Activated CD4-positive, CD25-positive, alpha-beta regulatory T cell treated with anti-CD3 and anti-CD28 coated beads, Interleukin-2, amount 50 U/mL, for 24 hours (primary cell): ENCODE measurements at places on chromosomes 16 and 17.

DNA sequence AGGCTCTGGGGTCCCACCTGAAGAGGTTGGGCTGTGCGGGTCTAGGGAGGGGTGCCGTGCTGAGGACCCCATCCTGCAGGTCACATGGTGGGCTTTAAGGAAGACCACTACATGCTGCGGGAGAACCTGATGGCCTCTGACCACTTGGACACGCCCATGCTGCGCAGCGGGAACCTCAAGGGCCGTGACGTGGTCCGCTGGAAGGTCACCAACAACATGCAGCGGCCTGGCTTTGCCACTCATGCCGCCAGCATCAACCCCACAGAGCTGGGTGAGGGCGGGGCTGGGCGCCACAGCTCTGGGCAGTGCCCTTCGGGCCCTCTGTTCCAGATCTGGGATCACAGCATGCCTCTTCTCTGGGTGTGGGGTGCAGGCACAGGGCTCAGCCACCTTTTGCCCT, 18.5 kb downstream of the ITGB4 start:
- no peak for ATAC-seq

DNA sequence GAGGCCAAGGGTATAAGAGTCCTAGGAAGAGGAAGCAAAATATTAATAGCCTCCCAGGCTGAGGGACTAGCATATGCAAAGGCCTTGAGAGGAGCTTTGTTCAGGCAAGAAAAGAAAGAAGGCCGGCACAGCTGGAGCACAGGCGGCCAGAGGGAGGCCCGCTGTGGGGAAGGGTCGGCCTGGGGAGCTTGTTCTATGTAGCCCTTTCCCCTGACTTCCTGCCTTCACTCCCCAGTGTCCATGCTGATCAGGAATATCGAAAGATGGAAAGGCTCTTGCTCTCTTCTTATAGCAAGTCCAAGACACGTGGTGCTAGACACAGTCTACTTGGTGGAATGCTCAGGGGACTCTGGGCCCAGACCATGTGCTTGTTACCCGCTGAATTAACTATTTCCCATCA, 27.4 kb upstream of the HAS3 start:
- no peak for ATAC-seq

DNA sequence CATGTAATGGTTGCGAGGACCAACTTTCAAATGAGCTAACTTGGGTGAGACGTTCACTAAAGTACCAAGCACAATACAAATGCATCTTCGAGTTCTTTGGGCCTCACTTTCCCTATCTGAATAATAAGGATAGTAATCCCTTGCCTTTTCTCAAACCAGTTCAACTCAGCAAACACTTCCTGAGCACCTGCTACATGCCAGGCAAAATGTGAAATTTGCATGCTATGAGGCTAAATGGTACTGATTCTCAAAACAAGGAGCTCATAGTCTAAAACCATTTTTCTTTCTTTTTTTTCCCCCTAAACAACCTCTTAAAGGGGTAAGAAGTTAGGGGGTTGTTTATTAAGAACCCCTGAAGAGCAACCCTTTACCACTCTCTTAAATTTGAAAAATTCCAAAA, 101.4 kb upstream of the HLF start:
- no peak for ATAC-seq

GRCh38 chr16:50318796-50319578, 49.8 kb downstream of the BRD7 start:
- ATAC-seq = no peak

DNA sequence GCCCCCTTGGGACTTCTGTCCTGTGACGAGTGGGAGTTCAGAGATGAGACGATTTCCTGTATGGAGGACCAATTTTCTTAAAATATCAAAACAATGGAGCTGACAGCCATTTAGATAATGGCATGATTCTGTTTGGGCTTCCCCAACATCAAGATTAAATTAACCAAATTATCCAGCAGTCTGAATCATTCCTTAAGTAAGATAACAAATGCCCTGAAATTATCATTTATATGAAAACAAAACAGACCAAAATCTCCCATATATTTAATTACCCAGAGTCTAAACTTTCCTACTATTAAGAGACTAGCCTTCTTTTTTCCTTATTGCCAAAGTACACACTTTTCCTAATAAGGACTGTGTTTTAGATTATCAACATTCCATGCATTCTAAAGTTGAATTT, 550.1 kb upstream of the PSMD7 start:
- ATAC-seq = no peak

DNA sequence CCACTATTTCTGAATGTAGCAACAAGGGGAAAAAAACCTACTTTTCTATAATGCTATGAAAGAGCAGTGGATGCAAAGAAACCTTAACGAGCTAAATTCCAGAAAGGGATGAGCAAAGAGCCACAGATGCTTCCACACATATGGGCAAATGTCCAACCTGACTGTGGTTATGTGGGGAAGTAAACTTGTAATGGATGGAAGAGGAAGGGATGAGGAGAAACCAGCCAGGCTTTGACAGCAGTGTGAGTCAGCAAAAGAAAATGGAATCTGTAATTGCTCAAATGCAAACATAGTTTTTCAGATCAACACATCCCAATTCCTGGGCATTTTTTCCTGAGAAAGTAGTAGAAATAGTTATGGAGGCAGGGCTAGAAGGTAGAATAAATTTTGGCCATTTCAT, 204.8 kb upstream of the CPHXL start:
- no peak for ATAC-seq

DNA sequence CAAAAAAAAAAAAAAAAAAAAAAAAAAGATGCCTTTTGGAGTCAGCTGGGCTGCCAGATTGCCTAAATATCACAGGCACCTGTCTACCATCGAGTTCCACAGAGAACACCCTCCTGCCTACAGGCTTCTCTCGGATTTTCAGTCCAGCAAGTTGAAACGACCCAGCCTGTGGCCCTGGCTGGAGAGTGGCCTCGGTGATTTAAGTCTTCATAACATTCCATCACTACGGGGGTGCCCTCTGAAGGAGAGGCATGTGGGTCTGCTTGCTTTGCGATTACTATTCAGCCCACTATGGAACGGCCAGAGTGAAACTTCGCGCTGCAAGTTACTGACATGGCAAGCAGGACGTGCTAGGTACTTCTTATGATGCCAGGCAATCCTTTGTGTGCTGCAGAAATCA, 42.8 kb downstream of the MARCHF10 start:
- ATAC-seq = no peak

GRCh38 chr16:27646806-27647205, 96.9 kb downstream of the KATNIP start:
- ATAC-seq = no peak

- ATAC-seq = no peak
Measured at GRCh38 chr17:7133424-7133823, 18.8 kb upstream of the ASGR2 start.

- ATAC-seq = no peak
Measured at GRCh38 chr16:85348911-85349334, 236.7 kb upstream of the CIBAR2 start.

DNA sequence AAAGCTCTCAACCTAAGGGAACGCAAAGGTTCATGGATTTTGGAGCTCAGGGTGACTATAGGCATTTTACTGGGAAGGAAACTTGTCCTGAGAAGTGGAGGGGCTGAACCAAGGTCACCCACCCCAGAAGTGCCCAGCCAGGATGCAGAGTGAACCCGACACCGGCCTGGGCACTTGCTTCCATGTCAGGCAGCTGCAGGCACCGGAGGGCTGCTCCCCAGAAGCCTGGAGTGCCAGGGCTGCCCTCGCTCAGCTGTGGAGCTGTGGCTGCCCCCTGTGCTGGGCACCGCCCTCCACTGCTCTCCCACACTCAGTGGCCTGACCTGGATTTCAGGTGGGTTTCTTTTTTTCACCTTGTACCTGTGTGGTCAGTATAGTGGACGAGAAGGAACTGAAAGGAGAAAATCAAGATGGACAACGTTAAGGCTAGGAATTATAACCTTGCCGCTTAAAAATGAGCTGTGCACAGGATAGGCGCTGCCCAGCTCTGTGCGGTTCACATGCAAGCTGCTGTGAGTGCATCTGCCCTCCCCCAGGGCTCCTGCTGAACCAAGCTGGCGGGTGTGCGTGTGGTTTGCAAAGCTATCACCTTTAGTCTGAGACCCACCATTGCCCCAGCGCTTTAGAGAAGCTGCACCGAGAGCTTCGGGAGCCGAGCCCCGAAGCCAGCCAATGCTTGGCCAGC, 2.2 kb downstream of the MAPK8IP3 start:
- ATAC-seq = no peak

DNA sequence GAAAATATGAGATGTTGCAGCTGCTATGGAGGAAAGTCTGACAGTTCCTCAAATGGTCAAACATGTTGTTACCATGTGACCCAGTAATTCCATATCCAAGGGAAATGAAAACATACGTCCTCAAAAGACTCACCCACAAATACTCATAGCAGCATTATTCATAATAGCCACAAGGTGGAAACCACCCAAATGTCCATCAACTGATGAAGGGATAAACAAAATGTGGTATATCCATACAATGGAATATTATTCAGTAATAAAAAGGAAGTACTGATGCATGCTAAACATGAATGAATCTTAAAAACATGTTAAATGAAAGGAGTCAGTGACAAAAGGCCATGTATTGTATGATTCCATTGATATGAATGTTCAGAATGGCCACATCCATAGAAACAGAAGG, 140.2 kb downstream of the PITPNC1 start:
- ATAC-seq = no peak
